Activated naive CD4-positive, alpha-beta T cell treated with anti-CD3 and anti-CD28 coated beads for 36 hours (primary cell): ENCODE measurements at places on chromosomes 12 and 14. TPM values are rescaled to one million over a fixed set of nuclear protein-coding genes. Genes with fewer than 3 reads are reported as not detected.

KLRF1 gene
- total RNA-seq = not detected

GYS2 gene
- not detected for total RNA-seq

HOXC6 gene
- not detected for total RNA-seq

FMNL3 gene
- 20.0 TPM for total RNA-seq

ZNF385A gene
- total RNA-seq = 1.1 TPM

GRIN2B gene
- total RNA-seq = not detected

GLIPR1L1 gene
- total RNA-seq = not detected

CMTM5 gene
- total RNA-seq = not detected

PROX2 gene
- 0.41 TPM for total RNA-seq

NEUROD4 gene
- total RNA-seq = not detected

PELI2 gene
- total RNA-seq = 7.8 TPM

COL2A1 gene
- not detected for total RNA-seq

CCDC175 gene
- not detected for total RNA-seq

RHEBL1 gene
- total RNA-seq = 11.8 TPM

GPR162 gene
- total RNA-seq = 0.24 TPM

SSTR1 gene
- total RNA-seq = not detected

PPP1CC gene
- total RNA-seq = 285 TPM

SPTB gene
- total RNA-seq = 0.55 TPM

HHIPL1 gene
- 0.31 TPM for total RNA-seq

OLR1 gene
- not detected for total RNA-seq

SYNE3 gene
- total RNA-seq = 21.6 TPM

CARMIL3 gene
- total RNA-seq = 0.48 TPM

KRT83 gene
- not detected for total RNA-seq

TSHR gene
- not detected for total RNA-seq

KLRC1 gene
- 0.21 TPM for total RNA-seq

FOXG1 gene
- not detected for total RNA-seq

COPZ1 gene
- 98.0 TPM for total RNA-seq

ERBB3 gene
- 1.9 TPM for total RNA-seq

RTN1 gene
- not detected for total RNA-seq

CCDC196 gene
- total RNA-seq = not detected

SRRM4 gene
- not detected for total RNA-seq

C12orf54 gene
- total RNA-seq = not detected

B3GNT4 gene
- total RNA-seq = 0.67 TPM

DNAJC22 gene
- total RNA-seq = not detected

SNW1 gene
- total RNA-seq = 129 TPM

OR4K2 gene
- total RNA-seq = not detected

SCN8A gene
- 0.50 TPM for total RNA-seq

FOXN4 gene
- total RNA-seq = not detected

TMEM30B gene
- total RNA-seq = 3.0 TPM

KRT6B gene
- total RNA-seq = not detected

PIGH gene
- total RNA-seq = 12.4 TPM

LPAR5 gene
- total RNA-seq = 2.2 TPM

LRTM2 gene
- total RNA-seq = not detected

KITLG gene
- 0.07 TPM for total RNA-seq

PPM1A gene
- total RNA-seq = 36.1 TPM

SP7 gene
- total RNA-seq = not detected

TAS2R9 gene
- total RNA-seq = not detected

EML1 gene
- 0.91 TPM for total RNA-seq

ANKRD33 gene
- total RNA-seq = not detected

TUNAR gene
- not detected for total RNA-seq

LBHD2 gene
- total RNA-seq = not detected

DAO gene
- not detected for total RNA-seq

EML5 gene
- total RNA-seq = 3.7 TPM

CLEC2A gene
- not detected for total RNA-seq

GPR65 gene
- 10.4 TPM for total RNA-seq

COX8C gene
- 0.43 TPM for total RNA-seq

JPH4 gene
- 0.05 TPM for total RNA-seq
